A549 treated with GW870086 at 1 μM for 4 hours (cell line): ENCODE measurements at places on chromosomes 7 and 10. TPM values are rescaled to one million over a fixed set of nuclear protein-coding genes. Genes with fewer than 3 reads are reported as not detected.

IFIT2 gene
- total RNA-seq = 2.0 to 3.3 TPM (median 2.6 TPM) in 5 replicates

HOXA1 gene
- 2.2 to 3.9 TPM (median 3.3 TPM) in 5 replicates for total RNA-seq

ACTL6B gene
- not detected in 5 replicates for total RNA-seq

CLRN3 gene
- total RNA-seq = not detected in 5 replicates

PON3 gene
- total RNA-seq = 30.6 to 38.5 TPM (median 36.6 TPM) in 5 replicates

WNT8B gene
- total RNA-seq = not detected in 5 replicates

CCDC172 gene
- total RNA-seq = not detected in 5 replicates

TAX1BP1 gene
- total RNA-seq = 61.1 to 95.3 TPM (median 76.9 TPM) in 5 replicates

SPDYE11 gene
- not detected in 5 replicates for total RNA-seq

PNLIPRP1 gene
- not detected in 5 replicates for total RNA-seq

CNPY1 gene
- total RNA-seq = not detected in 5 replicates

AOAH gene
- not detected in 5 replicates for total RNA-seq

CDC14C gene
- 0.05 TPM in 1 of 5 replicates, not detected in the others for total RNA-seq

SRPK2 gene
- total RNA-seq = 27.9 to 37.6 TPM (median 35.0 TPM) in 5 replicates
